ENCODE measurements at places on chromosomes 11 and 22. TPM values are rescaled to one million over a fixed set of nuclear protein-coding genes. Genes with fewer than 3 reads are reported as not detected.

The SERPING1 gene
- total RNA-seq = 0.68 TPM

The TRIM51 gene
- not detected for total RNA-seq

The PLAAT4 gene
- total RNA-seq = 34.2 TPM

The FAM180B gene
- not detected for total RNA-seq

The KCNQ1 gene
- total RNA-seq = 9.6 TPM

The GVQW3 gene
- total RNA-seq = 1.8 TPM

The PHETA2 gene
- 2.1 TPM for total RNA-seq

Data from activated naive CD8-positive, alpha-beta T cell treated with anti-CD3 and anti-CD28 coated beads for 36 hours (primary cell).